Kasumi-1 (cell line): ENCODE measurements at places on chromosomes 11 and 22.

GRCh38 chr11:120936356-120936755 lies 87.5 kb upstream of the TBCEL start:
- DNase-seq: no peak

DNA sequence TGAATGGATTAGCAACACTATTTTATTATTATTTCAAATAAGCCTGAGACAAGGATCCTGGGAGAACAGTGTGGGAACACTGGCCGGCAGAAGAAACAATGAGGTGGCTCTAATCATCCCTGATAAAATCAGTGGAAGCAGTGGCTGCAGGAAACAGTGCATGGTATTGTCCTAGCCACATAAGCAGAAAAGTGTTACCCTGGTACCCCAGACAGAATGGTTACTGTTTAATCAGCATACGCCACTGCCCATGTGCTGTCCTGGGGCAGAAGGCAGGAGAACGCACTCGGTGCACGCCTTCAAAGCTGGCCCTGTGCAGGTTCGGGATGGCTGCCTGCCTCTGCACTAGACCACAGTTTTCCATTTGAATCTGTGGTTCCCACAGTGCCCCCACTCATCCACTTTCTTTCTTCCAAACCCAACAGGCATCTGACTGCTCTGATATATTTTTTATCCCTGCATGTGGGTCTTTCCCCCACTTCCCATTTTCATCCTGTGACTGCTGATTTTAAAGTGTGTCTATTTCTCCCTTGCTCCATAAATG lies 25.7 kb downstream of the OPCML start:
- no peak for DNase-seq

- no peak for DNase-seq
Measured at GRCh38 chr22:49095366-49095765, 732.3 kb downstream of the BRD1 start.

DNA sequence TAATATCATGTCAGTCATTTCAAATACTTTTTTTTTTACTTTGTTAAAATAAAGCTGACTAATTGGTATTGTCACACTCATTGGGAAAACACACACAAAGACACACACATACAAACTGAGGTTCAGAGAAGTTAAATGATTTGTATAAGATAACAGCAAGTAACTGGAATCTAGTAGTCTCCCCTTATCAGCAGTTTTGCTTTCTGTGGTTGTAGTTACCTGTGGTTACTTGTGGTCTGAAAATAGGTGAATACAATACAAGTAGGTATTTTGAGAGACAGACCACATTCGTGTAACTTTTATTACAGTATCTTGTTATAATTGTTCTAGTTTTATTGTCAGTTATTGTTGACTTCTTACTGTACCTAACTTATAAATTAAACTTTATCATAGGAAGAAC lies 610.9 kb downstream of the CNTN5 start:
- DNase-seq: no peak

DNA sequence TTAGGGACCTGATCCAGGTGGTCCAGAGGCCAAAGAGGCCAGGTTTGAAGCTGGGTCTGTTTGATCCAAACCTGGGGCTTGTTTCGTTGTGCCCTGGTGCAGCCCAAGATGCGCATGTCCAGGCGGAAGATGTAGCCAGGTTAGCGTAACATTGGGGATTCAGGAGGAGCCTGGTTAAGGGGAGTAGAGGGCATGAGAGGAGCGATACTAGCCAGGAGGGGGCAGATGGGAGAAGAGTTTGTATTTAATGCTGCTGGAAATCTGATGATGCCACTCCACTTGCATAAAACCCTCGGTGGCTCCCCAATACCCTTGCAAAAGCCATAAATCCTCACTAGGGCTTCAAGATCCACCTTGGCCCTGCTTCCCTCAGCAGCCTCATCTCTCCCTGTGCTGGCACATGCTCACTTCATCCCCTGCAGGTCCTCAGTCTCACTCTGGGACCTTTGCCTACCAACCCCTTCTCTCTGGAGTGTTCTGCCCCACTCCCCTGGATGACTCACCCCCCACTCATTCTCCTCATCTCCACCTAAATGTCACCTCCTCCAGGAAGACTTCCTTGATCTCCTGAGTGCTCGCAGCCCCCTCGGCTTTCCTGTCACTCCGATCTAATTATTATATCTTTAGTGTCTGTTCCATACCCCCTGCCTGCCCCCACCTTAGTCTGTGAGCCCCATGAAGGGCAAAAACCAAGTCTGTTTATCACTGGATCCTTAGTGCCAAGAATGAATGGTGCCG lies 95.9 kb downstream of the MIAT start:
- no peak for DNase-seq

GRCh38 chr11:911031-911889 lies 650 bp upstream of the CHID1 start:
- peak; percentile 47 for DNase-seq

DNA sequence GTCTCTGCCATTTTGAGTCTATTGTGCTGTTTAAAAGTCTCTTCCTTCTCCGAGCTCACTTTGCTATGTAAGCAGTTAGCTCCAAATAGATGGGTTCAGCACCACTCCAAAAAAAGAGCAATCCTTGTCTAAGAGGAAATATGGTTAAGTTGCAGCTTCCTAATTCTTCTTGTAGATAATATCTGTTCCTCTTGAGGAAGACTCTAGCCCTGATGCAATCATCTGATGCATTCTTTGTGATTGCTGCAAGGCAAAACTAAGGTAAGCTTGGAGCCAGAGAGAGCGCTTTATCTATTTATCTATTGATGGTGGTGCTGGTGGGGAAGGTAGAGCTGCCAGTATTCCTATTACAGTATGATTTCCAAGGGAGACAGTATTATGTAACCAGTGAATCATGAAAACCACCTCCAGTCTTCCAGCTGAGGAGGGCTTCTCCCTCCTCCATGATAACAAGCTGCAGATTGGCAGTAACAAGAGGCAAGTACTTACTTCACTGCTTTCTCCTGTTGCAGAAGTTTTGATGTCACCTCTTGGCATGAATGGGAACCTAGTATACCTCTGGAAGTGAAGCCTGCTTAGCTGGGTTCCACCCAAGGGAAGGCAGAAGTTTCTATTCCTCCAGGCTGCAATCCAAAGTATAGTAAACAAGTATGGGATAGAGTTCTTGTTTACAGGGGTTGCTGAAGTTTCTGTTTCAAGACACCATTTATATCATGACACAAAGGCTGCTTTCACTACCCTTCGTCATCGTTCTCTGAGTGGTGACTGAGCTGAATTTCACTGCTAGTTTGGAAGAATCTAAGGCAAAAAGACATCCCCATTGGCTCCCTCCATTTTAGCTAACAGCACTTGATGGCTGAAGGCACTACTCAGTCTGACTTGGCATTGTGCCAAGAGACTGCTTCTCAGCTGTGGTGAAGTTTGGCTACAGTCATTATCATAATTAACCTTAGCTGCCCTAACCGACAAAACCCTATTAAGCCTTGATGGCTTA lies 49.7 kb downstream of the FDX1 start:
- DNase-seq: peak; percentile 95

- DNase-seq: no peak
Measured at GRCh38 chr11:104337273-104337672, 173.3 kb upstream of the PDGFD start.

DNA sequence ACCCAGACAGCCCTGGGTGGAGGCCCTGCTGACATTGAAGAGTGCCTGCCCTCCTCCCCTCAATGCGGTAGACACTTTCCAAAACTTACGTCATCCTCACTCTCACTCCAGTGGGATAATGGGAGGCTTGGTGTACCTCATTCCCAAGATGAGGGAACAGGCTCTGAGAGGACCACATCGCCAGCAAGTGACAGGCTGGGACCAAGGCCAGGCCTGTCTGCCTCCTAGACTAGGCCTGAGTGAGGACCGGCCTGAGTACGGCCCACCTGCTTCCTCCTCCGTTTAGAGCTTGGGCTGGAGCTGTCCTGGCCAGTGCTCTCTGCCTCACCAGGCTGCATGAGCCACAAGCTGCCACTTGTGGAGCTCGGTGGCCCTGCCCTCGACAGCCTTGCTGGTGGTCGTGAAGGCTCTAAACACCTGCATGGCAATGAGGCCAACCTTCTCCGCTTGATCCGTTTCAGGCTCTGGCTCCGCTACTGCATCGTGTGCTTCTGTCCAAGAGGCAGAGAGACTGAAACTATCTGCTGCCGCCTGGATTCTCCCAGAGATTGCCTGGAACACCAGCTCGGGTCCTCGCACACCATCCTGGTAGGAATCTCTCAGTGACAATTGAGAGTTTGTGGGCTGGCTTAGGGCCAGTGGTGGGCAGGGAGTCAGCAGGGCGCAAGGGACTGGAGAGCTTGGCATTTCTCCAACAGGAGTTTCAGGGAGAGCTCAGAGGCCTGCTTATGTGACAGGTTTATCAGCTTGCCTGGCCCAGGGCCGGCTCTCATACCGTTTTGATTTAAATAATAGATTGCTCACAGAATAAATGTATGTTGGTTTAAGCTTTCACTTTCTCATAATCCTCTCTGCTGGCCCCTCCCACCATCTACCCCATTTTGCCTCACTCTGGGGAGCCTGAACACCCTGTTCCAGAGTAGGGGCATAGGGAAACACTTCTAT lies 9.4 kb downstream of the LRRC75B start:
- DNase-seq: no peak
